ENCODE measurements at places on chromosomes 3 and 15.

GRCh38 chr3:11076711-11077110 lies 77.6 kb upstream of the HRH1 start:
- DNase-seq: no peak

GRCh38 chr3:140602781-140603180 lies 75.1 kb upstream of the TRIM42 start:
- DNase-seq: no peak

- no peak for DNase-seq
These were observed 498.9 kb upstream of the TPRG1 start for GRCh38 chr3:188672840-188673239.

DNA sequence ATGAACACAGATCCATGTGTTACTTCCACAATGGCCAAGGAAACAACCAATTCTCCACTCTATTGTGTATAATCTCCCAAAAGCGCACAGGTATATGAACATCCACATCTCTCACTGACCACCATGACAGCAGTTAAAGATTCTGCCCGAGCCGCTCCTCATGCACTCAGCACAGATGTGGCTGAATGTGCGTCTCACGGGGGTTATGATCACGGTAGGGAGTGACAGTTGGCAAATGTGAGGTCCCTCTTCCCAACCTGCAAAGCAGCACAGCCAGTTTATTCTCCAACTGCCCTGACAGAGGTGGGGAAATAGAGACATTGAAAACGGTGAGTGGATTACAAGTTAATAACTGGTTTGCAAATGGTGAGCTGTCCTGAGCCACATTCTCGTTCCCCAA lies 17.6 kb downstream of the FOXP1 start:
- DNase-seq: no peak

GRCh38 chr3:187015903-187016638 lies 85.7 kb downstream of the ST6GAL1 start:
- DNase-seq: no peak

DNA sequence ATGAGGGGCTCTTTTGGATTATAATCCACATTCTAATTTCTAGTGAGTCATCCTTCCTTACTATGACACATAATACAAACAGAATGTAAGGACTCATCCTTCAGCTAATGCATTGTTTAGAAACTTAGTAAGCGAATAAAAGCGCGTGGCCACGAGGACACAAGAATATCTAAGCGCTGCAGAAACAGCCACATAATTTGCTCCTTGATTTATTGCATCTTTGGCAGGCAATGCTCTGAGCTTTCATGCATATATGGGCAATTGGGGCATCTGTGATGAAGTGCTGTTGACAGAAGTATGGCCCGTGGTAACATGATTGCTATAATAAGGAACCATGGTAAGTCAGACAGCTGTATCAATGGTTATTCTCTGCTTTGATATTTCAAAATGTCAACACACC lies 191.3 kb upstream of the ZNF385D start:
- DNase-seq: peak; percentile 94

DNA sequence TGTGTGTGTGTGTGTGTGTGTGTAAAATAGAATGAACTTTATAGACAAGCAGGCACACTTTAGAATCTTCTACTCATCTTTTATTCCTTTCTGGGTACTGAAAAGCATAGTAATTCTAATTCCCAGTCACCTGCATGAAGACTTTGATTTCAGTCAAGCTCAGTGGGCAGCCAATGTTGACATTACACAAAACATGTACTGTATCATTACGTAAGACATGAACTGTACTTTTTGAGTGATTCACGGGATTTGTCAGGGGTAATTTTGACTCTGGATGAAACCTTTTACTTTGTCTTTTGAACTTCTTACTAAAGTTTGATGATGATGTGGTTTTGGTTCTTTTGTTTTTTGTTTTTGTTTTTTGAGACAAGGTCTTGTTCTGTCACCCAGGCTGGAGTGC lies 38.8 kb downstream of the PTPRG start:
- no peak for DNase-seq

DNA sequence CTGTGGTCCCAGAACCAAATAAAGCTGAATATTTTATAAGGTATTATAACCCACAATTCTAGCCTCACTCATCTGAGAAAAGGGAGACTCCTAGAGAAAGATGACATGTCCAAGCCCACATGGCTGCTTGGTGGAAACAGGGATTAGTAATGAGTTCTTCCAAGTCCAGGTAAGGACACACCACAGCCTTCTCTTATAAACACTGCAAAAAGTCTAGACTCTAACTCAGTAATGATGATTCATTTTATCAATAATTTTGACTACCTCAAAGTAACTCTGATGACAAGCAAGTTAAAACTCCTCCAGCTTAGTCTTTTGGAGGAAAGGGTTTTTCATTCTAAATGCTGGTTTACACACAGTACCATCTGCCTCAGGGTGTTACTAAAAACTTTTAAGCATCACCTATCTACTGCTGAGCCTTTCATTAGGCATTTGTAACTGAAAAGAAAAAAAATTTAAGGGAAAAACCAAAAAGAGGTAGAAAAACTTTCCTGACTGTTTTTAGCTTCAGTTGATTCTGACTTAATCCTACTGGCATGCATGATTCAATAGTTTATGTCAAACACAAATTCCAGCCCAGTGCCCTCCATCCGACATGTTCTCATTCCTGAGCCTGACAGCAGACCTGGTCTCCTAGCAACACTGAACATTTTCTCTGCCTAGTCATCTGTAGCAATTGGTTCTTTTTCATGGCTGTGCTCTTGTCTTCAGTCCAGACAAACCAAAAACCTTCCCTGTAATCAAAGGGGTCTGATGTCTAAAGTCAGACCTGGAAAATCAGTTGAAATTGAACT lies 43.9 kb downstream of the P3H2 start:
- DNase-seq: peak; percentile 92

GRCh38 chr15:74842581-74843444 lies at the start of gene ULK3:
ULK3 (minus strand) TSS chr15:74843156; CDS start chr15:74843105, 51 bp downstream.
- DNase-seq: peak; percentile 65

GRCh38 chr15:75835990-75836958 lies 7.0 kb upstream of the UBE2Q2 start:
- DNase-seq: no peak

- DNase-seq: no peak
These were observed 858 bp upstream of the TKT start for GRCh38 chr3:53256704-53257055.

DNA sequence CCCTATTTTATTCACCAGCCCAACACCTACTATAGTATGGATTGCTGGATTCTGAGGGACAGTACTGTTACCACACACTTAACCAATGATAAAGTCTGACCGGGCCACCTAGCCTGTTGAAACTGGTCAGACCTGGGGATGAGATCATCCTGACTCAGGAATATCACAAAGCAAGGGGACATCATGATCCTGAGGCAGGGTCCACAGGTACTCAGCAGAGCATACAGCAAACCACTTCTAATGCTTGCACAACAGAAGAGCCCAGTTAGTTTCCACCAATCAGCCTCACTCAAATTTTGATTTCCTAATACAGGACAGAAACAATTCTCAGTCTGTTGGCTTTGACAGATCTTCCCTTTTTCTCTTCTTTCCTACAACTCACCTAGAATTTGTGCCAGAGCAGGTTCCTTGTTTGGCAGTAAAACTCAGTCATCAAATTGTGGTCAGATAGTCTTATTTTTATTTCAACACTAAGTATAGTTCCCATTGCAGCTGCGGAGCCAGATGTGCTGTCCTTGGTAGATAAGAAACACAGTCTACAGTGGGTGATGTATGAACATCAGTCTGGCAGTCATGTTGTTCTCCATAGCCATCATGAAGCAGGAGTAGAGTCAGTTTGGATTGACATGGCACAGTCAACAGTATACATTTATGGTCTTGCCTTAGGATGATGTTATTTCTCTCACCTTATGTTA lies 90.1 kb upstream of the PRR23C start:
- DNase-seq: no peak

DNA sequence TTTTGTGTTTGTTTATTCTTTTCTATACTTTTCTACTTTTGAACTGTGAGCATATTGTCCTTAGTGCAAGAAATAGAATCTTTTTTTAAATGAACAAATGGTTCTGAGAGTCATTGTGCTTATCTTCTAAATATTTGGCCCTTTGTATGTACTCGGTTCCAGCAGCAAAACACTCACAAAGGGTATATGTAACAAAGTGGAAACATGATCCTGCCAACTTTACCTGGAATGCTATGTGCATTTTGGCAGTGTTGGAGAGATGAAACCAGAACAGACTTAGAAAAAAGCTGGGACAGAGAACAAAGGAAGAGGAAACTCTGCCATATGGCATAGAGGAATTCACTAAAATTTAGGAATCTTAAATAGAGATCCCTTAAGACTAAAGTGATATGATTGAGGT lies 150.1 kb downstream of the FGF12 start:
- no peak for DNase-seq

GRCh38 chr3:101611023-101611422 lies 37.0 kb downstream of the PCNP start:
- DNase-seq: no peak

GRCh38 chr15:55587321-55588069 lies 650 bp downstream of the PYGO1 start:
- DNase-seq: peak; percentile 18

GRCh38 chr15:68055224-68055705 lies 1.1 kb downstream of the PIAS1 start:
- DNase-seq: peak; percentile 4

DNA sequence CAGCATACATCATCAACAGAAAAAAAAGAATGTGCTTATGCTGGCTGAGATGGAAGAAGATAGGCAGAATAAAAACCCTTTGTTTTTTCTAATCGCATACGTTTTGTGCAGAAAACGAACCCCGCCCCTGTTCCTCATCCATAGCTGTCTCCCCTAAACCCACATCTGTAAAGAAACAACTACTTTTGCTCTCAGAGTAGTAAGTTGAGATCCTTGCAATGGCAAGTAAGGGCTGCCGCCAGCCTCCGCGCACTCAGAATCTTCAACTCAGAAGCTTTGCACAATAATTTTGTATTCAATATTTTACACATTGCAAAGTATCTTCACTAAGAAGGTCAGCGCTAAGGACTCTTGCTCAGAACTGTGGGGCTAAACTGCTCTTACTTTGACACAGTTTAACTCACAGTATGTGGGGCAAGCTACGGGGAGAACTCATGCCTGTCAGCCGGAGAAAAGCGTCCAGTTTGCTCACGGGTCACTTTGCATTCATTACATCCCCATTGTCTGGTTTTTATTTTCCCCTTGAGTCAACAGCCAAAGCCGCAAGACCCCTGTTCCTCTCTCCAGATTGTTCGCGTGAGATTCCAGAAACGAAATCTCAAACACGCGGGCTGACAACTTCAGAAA lies 1.0 kb downstream of the LYSMD4 start:
- no peak for DNase-seq

GRCh38 chr15:38878026-38878425 lies 313.4 kb upstream of the RASGRP1 start:
- DNase-seq: no peak

- DNase-seq: no peak
These were observed 13.5 kb downstream of the MCCC1 start for GRCh38 chr3:183085634-183086390.

DNA sequence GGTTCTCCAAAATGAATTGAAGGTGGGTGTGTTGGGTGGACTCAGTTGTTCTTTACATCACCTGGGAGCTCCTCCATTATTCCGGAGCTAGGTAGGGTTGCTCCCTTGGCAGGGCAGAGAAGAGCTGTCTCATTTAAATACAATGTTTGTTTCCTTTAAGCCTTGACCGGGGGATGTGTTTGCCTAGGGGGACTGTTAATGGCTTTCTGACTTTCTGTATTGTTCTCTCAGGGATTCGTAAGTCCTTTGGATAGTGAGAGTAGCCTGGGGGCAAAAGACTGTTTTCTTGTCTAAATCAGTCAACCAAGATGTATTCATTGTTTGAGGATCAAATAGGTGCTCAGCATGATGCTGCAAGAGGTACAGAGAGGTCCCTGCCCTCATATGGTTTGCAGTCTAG lies 71.1 kb downstream of the CDAN1 start:
- no peak for DNase-seq

DNA sequence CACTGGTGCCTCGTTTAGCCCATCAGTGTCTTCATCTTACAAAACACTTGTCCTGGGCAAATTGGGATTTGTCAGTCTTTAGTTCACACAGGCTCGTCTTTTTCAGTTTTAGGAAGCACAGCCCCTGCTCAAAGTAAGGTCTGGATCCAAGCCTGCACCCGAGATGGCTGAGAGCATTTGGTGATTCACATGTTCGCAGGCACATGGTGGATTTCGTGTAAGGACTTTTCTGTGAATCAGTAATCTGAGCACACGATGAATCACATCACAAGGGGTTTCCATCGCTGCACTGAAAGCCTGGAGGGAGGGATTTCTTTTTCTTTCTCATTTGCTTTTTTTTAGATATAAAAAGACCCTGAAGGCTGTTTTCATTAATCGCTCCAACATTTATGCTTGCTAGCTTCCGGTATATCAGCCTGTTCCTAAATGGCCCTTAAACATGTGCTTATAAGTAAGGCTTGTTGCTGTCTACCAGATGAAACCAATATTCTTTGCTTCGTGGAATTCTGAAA lies 435.6 kb upstream of the ATP10A start:
- no peak for DNase-seq

DNA sequence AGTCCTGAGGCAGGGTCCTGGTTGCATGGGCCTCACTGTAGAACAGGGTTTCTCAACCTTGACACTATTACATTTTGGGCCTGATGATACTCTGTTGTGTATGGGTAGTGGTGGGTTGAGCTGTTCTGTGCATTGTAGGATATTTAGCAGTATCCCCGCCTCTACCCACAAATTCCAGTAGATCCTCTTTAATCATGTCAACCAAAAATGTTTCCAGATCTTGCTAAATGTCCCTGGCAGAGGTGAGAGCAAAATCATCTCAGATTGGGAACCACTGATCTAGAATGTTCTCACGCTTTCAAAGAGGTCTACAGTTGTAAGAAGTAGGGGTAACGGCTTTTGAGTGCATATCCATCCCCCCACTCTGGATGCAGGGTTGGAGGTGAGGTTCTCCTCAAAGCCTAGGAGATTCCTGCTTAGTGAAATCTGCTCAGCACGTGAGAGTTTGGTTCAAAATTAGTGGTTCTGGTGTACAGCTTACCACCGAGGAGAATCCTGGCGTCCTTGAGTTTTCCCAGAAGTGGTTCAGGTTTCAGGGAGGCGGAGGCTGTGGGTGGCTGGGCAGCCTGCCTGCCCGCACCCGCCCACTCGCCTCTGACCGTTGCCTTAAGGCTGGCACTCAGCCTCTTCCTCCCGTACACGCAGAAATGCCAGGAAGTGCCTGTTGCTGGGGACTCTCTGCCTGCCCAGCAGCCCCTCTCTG lies 5.3 kb downstream of the ACVR2B start:
- DNase-seq: no peak

DNA sequence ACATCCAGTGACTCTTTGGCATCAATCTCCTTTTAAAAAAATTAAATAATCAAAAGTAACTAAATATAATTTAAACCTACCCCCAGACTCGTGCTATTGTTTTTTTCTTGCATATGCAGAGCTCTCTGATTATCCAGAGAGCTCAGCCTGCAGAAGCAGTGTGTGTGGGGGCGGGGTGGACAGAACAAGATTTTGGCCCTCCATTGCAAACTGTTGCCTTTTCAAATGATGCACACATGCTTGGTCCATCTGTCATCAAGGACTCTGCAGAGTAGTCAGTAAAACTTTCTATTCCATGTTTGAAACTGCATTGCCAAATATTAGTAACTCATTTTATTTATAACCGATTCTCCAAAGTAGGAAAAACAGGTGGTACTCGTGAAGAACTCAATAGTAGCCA lies 28.6 kb upstream of the STXBP5L start:
- no peak for DNase-seq

- no peak for DNase-seq
These were observed 22.2 kb upstream of the NRROS start for GRCh38 chr3:196617256-196617655.

GRCh38 chr3:66615643-66616301 lies 115.0 kb upstream of the LRIG1 start:
- no peak for DNase-seq

GRCh38 chr3:156659260-156659659 lies 15.1 kb upstream of the TIPARP start:
- DNase-seq: no peak

- DNase-seq: peak; percentile 66
These were observed 9.2 kb upstream of the RFC4 start for GRCh38 chr3:186815435-186815834.
